Spleen (tissue), 13 donors: ENCODE measurements at places on chromosomes 5 and 9. TPM values are rescaled to one million over a fixed set of nuclear protein-coding genes. Genes with fewer than 3 reads are reported as not detected.

GRCh38 chr5:167819406-167819805 lies 472.0 kb upstream of the WWC1 start:
- no peaks in the 10 kb centered on the region for H3K36me3 ChIP-seq
- H3K27ac ChIP-seq = no peak overlapping the region
- H3K4me3 ChIP-seq = no peak overlapping the region
- no peaks in the 10 kb centered on the region for H3K27me3 ChIP-seq

The HMMR gene
- 2.1 TPM for total RNA-seq

The RNF145 gene
- 72.6 TPM for total RNA-seq

DNA sequence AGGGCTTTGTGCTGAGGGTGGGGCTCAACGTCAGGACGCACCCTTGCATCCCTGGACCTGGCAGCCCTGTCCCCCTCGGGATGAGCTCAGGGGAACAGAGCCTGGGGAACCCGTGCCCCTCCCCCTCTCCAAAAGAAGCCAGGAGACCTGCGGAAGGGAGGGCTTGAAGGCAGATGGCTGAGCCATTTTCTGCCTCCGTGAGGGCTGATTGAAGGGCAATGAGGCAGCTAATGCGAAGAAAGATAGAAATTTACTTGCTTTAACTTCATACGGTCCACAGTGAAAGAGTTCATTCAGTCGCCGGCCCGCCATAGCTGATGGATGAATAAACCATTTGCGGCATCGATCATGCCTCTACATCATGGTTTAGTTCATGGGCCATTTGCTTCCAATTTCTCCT lies 28.8 kb downstream of the ASS1 start:
- H3K4me3 ChIP-seq = no peak overlapping the region
- peaks cover 17% of the 10 kb centered on the region for H3K27me3 ChIP-seq
- no peak for DNase-seq

DNA sequence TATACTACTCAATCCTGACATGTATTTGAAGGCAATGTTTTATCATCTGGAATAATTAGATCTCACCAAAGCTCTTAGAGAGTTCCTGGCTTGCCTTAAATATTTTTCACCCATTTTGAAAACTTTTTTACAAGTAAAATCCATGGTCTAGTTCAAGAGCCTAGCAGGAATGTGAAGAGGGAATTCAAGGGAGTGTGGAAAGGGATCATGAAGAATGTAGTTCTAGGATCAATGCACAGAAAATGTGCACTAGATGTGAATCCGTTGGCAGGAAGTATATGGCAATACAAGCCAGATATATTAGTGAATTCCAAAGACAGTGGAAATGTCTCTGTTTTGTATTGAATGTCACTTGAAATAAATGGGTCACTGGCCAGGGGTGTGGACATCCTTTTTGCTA lies 167.9 kb upstream of the MOCS2 start:
- H3K4me1 ChIP-seq = no peaks in the 10 kb centered on the region
- no peak overlapping the region for H3K4me3 ChIP-seq
- H3K36me3 ChIP-seq = no peaks in the 10 kb centered on the region
- no peak for DNase-seq

DNA sequence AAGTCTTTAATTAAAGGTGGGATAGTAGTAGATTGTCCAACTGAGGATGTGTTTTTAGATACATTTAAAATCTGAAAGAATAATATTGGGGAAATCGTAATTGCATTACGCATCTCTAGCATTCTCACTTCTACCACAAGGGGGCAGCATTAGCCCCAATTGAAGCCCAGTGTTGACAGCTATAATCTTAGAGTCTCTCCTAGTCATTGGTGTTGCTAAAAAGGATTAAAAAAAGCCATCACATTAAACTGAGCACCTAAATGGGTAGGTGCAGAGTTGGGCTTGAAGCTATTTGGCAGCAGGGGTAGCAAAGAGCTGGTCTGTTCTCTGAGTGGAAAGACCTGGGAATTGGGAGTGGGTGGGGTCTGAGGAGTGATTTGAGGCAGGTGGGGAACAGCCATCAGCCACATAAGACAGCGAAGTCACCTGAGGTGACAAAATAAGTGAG lies 177.2 kb downstream of the OSTF1 start:
- H3K27ac ChIP-seq = no peak overlapping the region
- H3K4me1 ChIP-seq = no peaks in the 10 kb centered on the region

DNA sequence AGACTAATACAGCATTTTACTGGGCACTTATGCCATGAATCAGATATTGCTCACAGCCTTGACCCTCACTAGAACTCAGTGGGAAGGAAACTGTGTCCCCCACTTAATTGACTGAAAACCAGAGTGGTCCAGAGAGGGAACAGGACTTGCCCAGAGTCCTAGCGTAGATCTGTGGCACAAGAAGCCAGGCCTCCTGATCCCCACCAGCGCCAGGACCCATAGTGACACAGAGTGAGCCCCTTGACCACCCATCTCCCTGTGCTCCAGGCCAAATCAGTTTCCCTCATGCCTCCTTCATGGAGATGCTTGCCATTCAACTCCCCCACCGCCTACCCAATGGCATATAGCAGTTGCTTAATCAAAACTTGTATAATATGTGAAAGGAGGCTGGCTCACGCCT lies 8.3 kb downstream of the KIF12 start:
- no peak for DNase-seq
- H3K36me3 ChIP-seq = no peaks in the 10 kb centered on the region
- no peaks in the 10 kb centered on the region for H3K4me1 ChIP-seq
- no peak overlapping the region for H3K27ac ChIP-seq
- no peak overlapping the region for H3K4me3 ChIP-seq
- H3K27me3 ChIP-seq = no peaks in the 10 kb centered on the region

DNA sequence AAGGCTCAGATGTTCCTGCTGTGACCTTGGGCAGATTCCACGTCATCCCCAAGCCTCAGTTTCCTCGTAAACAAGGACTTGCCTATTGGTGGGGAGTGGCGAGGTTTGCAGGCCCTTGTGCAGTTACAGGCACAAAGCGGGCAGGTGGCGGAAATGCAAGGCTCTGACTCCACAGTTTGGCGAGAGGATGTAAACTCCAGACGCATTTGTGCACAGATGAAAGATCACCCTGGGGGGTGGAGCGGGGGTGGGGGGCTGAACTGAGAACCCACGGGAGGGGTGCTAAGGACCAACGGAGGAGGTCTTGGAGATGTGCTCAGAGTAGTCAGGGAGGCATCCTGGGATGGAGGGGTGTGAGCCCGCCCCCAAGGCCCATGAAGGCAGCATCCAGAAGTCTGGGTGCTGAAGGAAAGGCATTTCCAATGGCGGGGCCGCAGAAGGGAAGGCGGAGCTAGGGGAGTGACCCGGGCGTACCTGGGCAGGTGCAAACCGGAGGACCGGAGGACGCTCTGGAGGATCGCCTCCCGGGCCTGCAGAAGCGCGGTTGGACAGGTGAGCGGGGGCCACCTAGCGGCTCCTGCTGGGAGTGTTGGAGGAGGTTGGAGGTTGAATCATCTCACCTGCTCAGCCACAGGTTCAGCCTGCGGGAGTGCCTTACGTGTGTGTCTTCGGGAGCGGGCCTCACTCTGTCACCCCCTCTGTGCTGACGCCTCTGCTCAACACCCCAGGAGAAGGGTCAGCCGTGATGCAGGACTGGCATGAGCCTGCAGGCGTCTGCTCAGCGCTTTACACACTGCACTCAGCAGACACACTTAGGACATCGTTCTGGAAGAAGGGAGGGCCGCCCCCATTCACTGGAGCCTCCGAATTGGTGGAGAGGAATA lies 1.9 kb upstream of the FIBCD1 start:
- H3K4me3 ChIP-seq = peak overlapping the region; percentile 53
- H3K4me1 ChIP-seq = peaks cover 31% of the 10 kb centered on the region
- H3K27ac ChIP-seq = no peak overlapping the region
- peaks cover 64% of the 10 kb centered on the region for H3K27me3 ChIP-seq
- peak; percentile 90 for DNase-seq
- H3K36me3 ChIP-seq = no peaks in the 10 kb centered on the region

- no peaks in the 10 kb centered on the region for H3K27me3 ChIP-seq
- no peak overlapping the region for H3K4me3 ChIP-seq
- H3K36me3 ChIP-seq = no peaks in the 10 kb centered on the region
- H3K27ac ChIP-seq = no peak overlapping the region
- H3K4me1 ChIP-seq = no peaks in the 10 kb centered on the region
- DNase-seq = no peak
These were observed 85.4 kb upstream of the PRRC1 start for GRCh38 chr5:127431977-127432585.
